ENCODE measurements at places on chromosomes 3 and 15. TPM values are rescaled to one million over a fixed set of nuclear protein-coding genes. Genes with fewer than 3 reads are reported as not detected.

- H3K4me1 ChIP-seq = no peaks in the 10 kb centered on the region
- no peak overlapping the region for H3K27ac ChIP-seq
- H3K36me3 ChIP-seq = peaks cover 33% of the 10 kb centered on the region
- H3K27me3 ChIP-seq = no peaks in the 10 kb centered on the region
- no peak for DNase-seq
Measured at GRCh38 chr15:25693321-25694238, 169.5 kb downstream of the ATP10A start.

Gene BFSP2
- not detected for total RNA-seq

Gene ATP8B4
- 9.0 TPM for total RNA-seq

DNA sequence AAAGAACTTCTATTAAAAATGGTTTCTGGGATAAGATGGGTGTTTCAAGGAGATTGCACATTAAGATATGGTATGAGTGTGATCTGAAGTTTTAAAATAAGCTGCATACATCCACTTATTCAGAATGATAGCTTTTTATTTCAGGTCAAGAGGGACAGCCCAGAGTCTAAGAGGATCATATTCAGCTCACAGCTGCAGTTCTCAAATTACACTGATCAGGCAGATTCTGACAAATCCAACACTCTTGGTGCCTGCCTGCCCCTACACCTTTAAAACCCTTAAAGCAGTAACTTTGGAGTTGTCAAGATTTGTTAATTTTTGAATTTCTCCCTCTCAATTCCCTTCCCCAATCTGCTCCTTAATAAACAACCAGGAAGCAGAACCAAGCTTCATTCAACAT lies 9.1 kb upstream of the TMEM87A start:
- no peak overlapping the region for H3K4me3 ChIP-seq
- H3K27me3 ChIP-seq = no peaks in the 10 kb centered on the region
- peaks cover 12% of the 10 kb centered on the region for H3K4me1 ChIP-seq
- H3K27ac ChIP-seq = no peak overlapping the region
- DNase-seq = no peak

- no peak for DNase-seq
- no peak overlapping the region for H3K27ac ChIP-seq
- no peak overlapping the region for H3K4me3 ChIP-seq
- H3K4me1 ChIP-seq = no peaks in the 10 kb centered on the region
Measured at GRCh38 chr3:181906338-181906737, 194.6 kb downstream of the SOX2 start.

DNA sequence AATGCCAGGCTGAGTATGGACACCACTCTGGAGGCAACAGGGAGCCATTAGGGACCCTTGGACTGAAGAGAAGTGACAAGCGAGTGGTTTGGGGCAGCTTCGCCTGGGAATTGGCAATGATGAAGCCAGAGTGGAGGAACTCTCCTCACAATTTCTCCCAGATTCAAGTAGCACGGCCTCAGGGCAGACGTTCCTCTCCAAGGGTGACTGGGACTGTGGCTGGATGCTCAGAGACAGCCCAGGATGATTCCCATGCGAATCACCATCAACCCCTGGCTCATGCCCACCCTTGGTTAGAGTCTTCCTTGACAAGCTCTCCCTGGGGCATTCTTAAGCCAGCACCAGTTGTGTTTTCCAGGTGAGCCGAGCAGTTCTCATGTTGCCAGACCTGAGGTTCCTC lies 16.3 kb upstream of the DOCK3 start:
- H3K27ac ChIP-seq = no peak overlapping the region
- DNase-seq = no peak
- H3K27me3 ChIP-seq = no peaks in the 10 kb centered on the region
- no peak overlapping the region for H3K4me3 ChIP-seq
- peaks cover 6% of the 10 kb centered on the region for H3K4me1 ChIP-seq

DNA sequence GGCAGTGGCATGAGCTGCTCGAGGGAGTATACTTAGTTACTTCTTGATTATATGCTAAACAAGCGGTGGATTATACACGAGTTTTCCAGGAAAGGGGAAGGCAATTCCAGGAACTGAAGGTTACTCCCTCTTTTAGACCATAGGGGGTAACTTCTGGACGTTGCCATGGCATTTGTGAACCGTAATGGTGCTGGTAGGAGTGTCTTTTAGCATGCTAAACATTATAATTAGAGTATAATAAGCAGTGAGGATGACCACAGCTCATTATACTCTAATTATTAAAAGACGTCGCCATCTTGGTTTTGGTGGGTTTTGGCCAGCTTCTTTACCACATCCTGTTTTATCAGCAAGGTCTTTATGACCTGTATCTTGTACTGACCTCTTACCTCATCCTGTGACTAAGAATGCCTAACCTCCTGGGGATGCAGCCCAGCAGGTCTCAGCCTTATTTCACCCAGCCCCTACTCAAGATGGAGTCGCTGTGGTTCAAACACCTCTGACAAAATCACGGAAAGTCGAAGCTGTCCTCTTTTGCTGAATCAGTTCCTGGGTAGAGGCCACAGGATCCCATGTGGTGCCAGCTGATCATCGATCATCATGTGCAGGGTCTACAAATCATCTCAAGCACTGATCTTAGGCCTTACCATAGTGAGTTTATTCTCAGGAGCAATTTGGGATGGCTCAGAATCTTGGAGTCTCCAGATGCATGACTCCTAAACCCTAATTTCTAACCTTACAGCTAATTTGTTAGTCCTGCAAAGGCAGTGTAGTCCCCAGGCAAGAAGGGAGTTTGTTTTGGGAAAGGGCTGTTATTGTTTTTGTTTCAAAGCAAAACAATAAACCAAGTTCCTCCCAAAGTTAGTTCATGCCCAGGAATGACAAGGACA lies 149.1 kb downstream of the TJP1 start:
- H3K4me3 ChIP-seq = no peak overlapping the region
- peaks cover 12% of the 10 kb centered on the region for H3K27me3 ChIP-seq
- no peaks in the 10 kb centered on the region for H3K36me3 ChIP-seq
- H3K27ac ChIP-seq = no peak overlapping the region
- DNase-seq = no peak

GRCh38 chr3:114089675-114090074 lies 33.1 kb downstream of the QTRT2 start:
- peaks cover 24% of the 10 kb centered on the region for H3K36me3 ChIP-seq
- H3K4me3 ChIP-seq = no peak overlapping the region
- no peak overlapping the region for H3K27ac ChIP-seq
- DNase-seq = no peak
- H3K4me1 ChIP-seq = peaks cover 12% of the 10 kb centered on the region
- H3K27me3 ChIP-seq = no peaks in the 10 kb centered on the region

- DNase-seq = no peak
- H3K36me3 ChIP-seq = no peaks in the 10 kb centered on the region
- no peak overlapping the region for H3K27ac ChIP-seq
- no peak overlapping the region for H3K4me3 ChIP-seq
- H3K27me3 ChIP-seq = no peaks in the 10 kb centered on the region
- H3K4me1 ChIP-seq = no peaks in the 10 kb centered on the region
Measured at GRCh38 chr15:45784656-45785055, 149.8 kb downstream of the SQOR start.

GRCh38 chr15:97867870-97868269 lies 92.6 kb upstream of the ARRDC4 start:
- H3K27ac ChIP-seq = no peak overlapping the region
- no peaks in the 10 kb centered on the region for H3K36me3 ChIP-seq
- no peak for DNase-seq
- H3K4me1 ChIP-seq = no peaks in the 10 kb centered on the region
- H3K4me3 ChIP-seq = no peak overlapping the region

Gene IL16
- total RNA-seq = 34.6 TPM

DNA sequence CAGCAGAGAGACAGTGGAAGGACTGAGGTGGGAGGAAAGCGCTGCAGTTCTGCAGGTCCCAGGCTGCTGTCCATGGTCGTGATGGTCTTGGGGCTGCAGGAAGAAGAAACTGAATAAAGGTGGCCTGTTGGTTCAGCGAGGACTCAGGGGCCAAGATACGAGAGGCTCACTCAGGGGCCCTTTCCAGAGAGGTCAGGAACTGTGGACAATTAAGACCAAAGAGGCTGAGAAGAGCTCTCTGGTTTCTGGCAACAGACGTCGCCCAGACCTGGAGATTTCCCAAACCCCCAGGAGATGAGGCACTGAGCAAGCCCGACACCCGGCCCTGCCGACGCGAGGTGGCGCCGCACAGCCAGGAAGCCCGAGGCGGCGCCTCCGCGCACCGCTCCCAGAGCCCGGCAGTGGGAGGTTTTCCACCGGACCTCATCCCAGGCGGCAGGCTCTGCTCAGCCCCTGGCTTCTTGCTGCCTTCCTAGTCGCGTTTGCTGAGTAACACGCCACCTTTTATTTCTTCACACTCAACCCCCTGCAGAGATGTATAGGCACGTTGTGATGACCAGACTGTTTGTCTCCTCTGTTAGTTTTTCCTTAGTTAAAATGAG lies 56.4 kb upstream of the ARRDC4 start:
- DNase-seq = peak; percentile 76
- H3K27ac ChIP-seq = no peak overlapping the region
- H3K27me3 ChIP-seq = peaks cover 38% of the 10 kb centered on the region
- no peaks in the 10 kb centered on the region for H3K36me3 ChIP-seq
- peaks cover 6% of the 10 kb centered on the region for H3K4me1 ChIP-seq
- no peak overlapping the region for H3K4me3 ChIP-seq

DNA sequence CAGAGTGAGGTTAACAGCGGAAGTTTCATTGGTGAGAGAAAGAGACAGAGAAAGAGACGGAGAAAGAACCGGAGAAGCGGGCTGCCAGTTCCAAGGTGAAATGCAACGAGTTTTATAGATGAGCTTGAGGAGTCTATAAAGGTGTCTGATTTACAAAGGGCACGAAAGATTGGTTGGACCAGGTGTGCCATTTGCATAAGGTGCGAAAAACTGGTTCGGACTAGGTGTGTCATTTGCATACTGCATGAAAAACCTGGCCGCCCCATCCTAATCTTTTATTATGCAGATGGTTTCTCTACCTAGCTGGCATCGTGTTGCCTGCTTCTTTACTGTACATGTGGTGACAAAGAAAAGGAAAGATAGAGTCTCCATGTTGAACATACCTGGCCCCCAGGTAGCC lies 253.8 kb upstream of the IGF1R start:
- no peaks in the 10 kb centered on the region for H3K27me3 ChIP-seq
- no peak overlapping the region for H3K4me3 ChIP-seq
- no peaks in the 10 kb centered on the region for H3K36me3 ChIP-seq
- no peak for DNase-seq
- no peaks in the 10 kb centered on the region for H3K4me1 ChIP-seq
- H3K27ac ChIP-seq = no peak overlapping the region

DNA sequence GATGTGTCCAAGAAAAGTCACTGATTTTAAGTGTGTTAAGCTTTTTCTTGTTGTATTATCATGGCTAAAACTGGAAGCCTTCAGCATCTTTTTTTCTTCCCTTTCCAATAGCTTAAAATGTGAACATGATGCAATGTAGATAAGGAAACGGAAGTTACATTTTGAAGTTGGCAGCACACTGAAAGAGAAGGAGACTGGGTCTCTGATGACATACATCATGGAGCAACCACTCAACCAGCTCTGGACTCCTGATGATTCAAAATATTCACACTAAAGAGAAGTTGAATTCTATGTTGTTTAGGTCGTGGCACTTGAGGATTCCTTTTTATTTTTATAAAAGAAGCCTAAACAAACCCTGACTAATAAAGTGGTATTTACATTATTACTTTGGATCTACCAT lies 488.3 kb upstream of the ALCAM start:
- H3K27ac ChIP-seq = no peak overlapping the region
- H3K4me3 ChIP-seq = no peak overlapping the region
- H3K27me3 ChIP-seq = no peaks in the 10 kb centered on the region
- H3K4me1 ChIP-seq = no peaks in the 10 kb centered on the region
- DNase-seq = no peak

Gene XIRP1
- not detected for total RNA-seq

- H3K4me3 ChIP-seq = no peak overlapping the region
- no peaks in the 10 kb centered on the region for H3K27me3 ChIP-seq
- no peak for DNase-seq
- H3K27ac ChIP-seq = no peak overlapping the region
- no peaks in the 10 kb centered on the region for H3K36me3 ChIP-seq
- H3K4me1 ChIP-seq = peaks cover 7% of the 10 kb centered on the region
Measured at GRCh38 chr3:24354230-24354629, 140.4 kb downstream of the THRB start.

DNA sequence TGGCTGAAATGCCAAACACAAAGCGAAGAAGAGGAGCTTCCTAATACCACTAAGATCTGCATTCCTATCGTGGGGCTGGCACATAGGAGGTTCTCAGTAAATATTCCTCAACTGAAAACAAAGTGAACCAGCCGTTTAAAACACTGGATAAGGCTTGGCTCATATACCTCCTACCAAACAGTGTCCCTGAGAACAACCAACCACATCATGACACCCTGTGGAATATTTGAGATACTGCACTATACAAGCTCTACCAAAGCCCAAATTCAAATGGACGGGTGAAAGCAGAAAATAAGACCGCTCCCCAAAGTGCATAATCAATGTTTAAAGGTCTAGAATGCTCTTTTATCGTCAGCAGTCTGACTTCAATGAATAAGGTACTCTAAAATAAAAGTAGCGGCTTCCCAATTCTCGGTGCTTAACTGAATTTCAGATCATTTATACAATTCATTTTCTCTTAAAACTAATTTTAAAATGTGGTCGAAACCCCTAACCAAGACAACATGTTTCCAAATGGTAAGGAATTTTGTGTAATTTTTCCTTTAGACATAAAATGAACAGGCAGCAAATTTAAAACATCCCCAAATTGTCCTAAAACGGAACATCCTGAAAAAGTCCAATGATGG lies 425.8 kb downstream of the ERC2 start:
- no peaks in the 10 kb centered on the region for H3K4me1 ChIP-seq
- no peak overlapping the region for H3K27ac ChIP-seq
- H3K4me3 ChIP-seq = no peak overlapping the region
- H3K36me3 ChIP-seq = no peaks in the 10 kb centered on the region

GRCh38 chr15:88649286-88649733 lies 10.5 kb downstream of the ISG20 start:
- no peaks in the 10 kb centered on the region for H3K27me3 ChIP-seq
- H3K4me1 ChIP-seq = peaks cover 36% of the 10 kb centered on the region
- no peak for DNase-seq
- H3K36me3 ChIP-seq = peaks cover 6% of the 10 kb centered on the region
- peak overlapping the region; percentile 74 for H3K27ac ChIP-seq
- H3K4me3 ChIP-seq = no peak overlapping the region

Gene SLC28A1
- total RNA-seq = not detected

GRCh38 chr3:10778492-10779292 lies 37.3 kb upstream of the SLC6A11 start:
- no peak for DNase-seq
- peaks cover 11% of the 10 kb centered on the region for H3K27me3 ChIP-seq
- H3K36me3 ChIP-seq = no peaks in the 10 kb centered on the region
- no peak overlapping the region for H3K4me3 ChIP-seq
- H3K4me1 ChIP-seq = no peaks in the 10 kb centered on the region

Data from lower lobe of right lung (tissue), 2 donors.